Inflammatory macrophage treated with lipopolysaccharide for 1 hour (primary cell): ENCODE measurements at places on chromosomes 7 and 10.
A peak's percentile ranks its signal among the peaks of the same experiment; 100 is the strongest.

DNA sequence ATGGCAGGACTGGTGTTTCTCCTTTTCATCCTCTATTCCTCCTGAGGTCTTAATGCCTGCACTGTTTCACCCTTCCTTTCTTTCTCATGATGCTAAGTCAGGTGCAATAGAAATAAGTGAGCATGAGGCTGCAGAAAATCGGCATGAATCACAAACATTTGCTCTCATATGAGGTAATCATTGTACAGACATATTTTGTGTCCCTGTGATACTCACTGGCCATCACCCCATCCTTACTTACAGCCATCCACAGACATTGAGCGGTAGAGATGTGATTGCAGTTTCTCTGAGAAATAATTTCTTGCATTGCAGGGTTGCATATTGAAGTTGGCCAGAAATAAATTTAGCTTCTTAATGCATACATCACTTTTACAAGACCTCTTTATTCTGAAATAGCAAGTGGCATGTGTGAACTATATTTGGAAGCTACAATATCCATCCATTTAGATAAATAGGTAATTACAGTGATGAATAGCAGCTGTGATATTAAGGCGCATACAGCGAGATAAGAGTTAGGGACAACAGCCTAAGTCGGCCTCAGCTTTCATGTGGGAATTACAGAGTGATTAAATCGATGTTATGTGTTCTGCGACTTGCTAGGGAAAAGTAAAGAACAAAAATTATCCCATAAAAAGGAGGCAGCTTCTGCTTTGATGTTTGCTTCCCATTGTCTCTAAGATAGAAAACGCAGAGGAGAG lies 612.6 kb downstream of the SORCS3 start:
- no peak for DNase-seq

DNA sequence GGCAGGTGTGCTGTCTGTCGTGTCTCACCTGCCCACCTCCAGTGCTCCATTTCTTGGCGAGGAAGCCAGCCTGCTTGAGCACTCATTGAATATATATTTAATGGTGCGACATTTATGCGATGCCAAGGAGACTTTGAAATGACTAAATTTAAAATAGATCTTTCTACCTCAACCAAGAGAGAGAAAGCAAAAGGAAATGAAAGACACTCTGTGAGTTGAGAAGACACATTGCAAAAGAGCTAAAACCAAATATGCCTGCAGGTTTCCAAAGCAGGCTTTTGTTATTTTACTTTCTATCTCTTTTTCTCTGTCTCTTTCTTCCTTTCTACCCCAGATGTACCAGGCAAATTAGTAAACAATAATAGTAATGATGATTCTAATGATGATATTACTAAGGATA lies 53.6 kb upstream of the AOAH start:
- no peak for DNase-seq

DNA sequence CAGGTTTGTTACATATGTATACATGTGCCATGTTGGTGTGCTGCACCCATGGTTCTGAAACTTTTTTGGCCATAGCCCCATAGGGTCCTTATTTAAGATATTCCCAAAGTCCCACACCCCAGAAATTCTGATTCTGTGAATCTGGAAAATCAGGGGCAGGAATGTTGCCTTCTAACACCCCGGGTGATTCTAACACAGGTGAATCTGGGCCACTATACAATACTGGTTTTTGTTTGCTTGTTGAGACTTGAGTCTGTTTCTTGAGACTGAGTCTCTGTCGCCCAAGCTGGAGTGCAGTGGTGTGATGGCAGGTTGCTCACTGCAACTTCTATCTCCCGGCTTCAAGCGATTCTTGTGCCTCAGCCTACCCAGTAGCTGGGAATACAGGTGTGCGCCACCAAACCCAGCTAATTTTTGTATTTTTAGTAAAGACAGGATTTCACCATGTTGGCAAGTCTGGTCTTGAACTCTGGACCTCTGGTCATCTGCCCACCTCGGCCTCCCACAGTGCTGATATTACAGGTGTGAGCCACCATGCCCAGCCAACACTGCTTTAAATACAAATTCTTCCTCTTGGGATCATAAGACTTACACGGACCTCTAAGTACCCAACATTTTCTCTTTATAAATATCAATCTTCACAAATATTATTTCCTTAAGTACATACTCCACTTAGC lies 16.9 kb upstream of the PHYH start:
- DNase-seq: no peak

DNA sequence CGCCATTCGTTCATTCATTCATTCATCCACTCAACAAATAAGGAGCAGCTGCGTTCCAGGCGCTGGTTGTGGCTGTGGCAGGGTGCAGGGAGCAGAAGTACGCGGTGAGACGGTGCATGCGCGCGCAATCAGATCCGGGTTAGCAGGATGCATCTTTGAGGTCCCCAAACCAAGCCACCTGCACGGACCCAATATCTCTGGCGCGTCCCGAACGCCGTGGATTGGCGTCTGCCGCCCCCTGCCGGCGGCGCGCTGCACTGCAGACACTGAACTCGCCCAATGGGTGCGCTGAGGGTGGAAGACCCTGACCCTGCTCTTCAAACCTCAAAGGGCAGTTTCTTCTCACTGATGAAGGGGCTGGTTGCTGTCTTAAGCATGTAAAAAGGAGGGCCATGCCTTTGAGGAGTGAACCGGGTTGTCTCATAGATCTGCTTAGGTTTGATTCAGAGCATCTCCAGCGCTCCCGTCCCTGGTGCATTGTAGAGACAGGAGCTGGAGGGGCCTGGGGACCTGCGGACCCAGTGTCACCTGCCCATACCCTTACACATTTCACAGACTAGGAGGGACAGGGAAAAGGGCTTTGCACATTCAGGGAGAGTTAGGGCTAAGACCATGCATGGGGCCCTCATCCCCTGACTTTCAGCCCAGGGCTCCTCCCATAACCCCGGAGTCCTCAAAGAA lies 102.5 kb downstream of the RAMP3 start:
- peak; percentile 79 for DNase-seq

DNA sequence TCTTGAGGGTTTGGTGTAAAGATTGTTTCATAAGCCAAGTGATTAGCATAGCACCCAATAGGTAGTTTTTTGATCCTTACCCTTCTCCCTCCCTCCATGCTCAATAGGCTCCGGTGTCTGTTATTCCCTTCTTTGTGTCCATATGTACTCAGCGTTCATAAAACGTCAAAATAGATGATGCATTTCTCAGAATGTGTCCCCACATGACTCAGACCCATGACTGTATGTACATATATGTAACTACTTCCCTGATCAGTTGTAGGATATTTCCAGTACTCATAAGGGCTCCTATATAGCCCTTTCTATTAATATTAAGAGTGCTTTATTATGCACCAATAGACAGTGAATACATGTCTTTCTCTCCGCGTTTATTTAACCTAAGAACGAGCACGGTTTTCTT lies 466.9 kb downstream of the KIF20B start:
- no peak for DNase-seq

GRCh38 chr10:83410570-83410969 lies 728.7 kb upstream of the GHITM start:
- no peak for DNase-seq

DNA sequence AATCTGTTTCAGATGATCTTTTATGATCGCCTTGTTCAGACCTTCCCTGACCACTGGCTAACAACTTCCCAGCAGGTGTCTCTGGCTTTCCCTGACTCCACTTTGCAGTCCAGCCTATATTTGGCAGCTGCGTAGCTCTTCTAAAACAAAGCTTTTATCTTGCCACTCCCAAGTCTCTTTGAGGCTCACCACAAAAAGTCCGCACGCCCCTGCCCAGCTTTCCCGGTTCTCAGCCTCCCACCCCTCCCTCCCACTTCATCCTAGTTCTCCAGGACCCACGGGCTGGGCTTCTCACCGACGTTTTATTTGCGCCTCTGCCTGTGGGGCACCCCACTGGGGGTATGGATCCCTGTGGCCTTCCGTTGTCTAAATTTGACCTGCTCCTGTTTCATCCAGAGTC lies 58.9 kb upstream of the USP6NL start:
- no peak for DNase-seq

DNA sequence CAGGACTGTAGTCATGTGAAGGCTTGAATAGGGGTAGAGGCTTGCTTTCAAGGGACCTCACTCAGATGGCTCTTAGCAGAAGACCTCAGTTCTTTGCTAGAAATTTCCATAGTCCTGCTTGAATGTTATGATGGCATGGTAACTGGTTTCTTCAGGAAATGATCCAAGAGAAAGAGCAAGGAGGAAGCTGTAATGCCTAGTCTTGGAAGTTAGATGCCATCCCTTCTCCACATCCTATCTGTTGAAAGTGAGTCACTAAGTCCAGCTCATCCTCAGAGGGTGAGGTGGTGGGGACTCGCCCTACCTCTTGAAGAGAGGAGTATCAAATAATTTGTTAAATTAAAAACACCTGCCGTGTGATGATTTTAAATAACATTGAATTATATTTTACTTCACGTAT lies 4.6 kb downstream of the MGAM start:
- no peak for DNase-seq

GRCh38 chr10:127534496-127534895 lies 14.6 kb upstream of the NPS start:
- no peak for DNase-seq

GRCh38 chr7:127447326-127447945 lies 54.9 kb upstream of the ZNF800 start:
- peak; percentile 67 for DNase-seq

- peak; percentile 31 for DNase-seq
Observed at GRCh38 chr7:64888901-64889685, 14.0 kb upstream of the ZNF273 start.

- no peak for DNase-seq
Observed at GRCh38 chr10:92993699-92994272, 66.8 kb upstream of the CYP26C1 start.

DNA sequence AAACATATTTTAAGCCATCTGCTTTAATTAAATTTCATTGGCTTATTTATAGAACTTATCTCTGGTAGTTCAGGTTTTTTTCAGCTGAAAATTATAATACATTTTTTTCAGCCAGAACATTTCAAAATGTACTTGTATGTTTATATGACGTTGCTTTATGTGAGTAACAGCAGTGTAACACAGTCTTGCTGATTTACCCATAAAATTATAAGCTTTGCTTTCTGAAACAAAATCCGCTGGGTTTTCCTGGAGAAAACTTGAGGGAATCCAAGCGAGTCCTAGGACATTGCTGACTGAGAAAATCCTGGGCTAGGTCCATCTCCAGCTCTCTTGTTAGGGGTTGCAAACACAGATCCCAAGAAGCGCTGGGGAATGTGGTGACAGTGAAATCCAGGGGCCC lies 112.2 kb upstream of the GATA3 start:
- no peak for DNase-seq
